ENCODE measurements at places on chromosomes 7 and 10.

DNA sequence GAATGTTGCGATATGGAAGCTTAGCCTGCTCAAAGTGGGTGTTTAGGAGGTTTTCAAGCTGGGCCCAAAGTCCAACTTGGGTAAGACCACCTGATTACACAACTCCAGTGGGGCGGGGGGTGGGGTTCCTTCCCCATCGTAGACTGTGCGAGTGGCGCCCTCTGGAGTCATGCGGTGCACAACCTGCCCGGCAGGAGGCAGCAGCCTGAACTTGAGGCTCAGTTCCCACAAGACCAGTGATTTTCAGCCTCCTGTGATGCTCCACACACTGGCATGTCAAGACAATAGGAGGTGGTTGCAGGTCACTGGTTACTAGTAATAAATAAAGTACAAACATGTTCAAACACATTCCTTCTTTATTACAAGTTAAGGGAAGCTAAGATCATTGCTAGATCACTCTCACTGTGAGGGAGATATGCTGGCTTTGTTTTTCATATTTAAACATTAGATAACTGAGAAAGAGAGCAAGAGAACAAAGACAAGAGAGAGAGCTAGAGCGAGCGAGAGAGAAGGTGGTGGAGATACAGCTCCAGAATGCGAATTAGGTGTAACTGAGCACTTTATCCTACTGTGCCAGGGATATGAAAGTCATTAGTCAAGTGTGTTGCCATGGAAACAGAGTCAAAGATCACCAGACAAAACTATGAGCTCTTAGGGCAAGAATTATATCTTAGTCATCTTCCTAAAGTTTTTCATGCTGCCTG lies 97.4 kb upstream of the BMPER start:
- no peaks in the 10 kb centered on the region for H3K36me3 ChIP-seq
- H3K27ac ChIP-seq, result peak overlapping the region; percentile 79
- H3K4me3 ChIP-seq, result no peak overlapping the region
- H3K4me1 ChIP-seq, result peaks cover 57% of the 10 kb centered on the region

- no peaks in the 10 kb centered on the region for H3K27me3 ChIP-seq
- no peak overlapping the region for H3K27ac ChIP-seq
- no peak for DNase-seq
These were observed 60.9 kb downstream of the TMEM130 start for GRCh38 chr7:98808751-98809460.

DNA sequence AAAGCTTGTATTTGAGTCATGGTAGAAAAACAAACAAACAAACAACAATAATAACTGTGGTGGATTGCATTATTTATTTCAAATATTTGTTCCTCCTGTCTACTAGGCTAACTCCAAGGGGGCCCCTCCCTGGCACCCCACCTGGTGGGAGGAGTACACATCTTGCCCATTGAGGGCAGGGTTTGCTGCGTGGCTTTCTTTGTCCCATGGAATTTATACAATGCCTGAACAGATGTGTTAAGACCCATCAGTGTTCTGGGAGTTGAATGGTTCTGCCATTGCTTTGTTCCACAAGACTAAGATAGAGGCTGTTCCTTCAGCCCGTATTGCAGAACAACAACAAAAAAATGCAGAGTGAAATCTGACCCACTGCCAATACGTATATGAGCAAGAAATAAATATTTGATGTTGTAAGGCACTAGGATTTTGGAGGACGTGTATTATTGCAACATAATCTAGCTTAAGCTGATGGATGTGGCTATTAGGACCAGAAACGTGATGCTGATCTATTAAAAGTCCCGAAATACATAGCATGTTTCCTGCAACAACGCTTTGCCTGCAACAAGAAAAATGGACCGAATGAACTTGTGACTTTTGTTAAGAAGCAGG lies 119.1 kb upstream of the JCAD start:
- no peaks in the 10 kb centered on the region for H3K27me3 ChIP-seq
- no peak overlapping the region for H3K27ac ChIP-seq
- H3K4me1 ChIP-seq, result no peaks in the 10 kb centered on the region
- H3K4me3 ChIP-seq, result no peak overlapping the region

DNA sequence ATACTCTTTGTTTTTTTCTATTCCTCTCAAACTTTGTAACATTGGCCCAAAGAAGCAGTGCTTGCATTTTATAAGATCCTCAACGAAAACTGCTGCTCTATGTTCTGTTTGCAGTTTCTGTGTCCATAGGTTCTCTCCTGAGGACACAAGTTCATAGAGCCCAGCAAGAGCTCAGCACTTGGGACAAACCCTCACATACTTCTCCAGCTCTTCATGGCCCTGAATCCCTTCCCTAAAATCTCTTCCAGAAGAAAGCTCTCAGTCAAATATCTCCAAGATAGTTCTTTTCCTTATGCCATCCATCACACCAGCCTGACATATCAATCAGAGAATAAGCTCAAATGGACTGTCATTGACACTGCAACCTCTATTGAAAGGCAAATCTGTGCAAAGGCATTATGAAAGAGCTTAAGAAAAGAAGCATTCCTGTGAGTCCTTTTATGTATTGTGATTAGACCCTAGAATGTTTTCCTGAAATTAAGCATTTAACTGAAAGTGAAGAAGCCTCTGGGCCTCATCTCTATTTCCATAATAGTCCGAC lies 405.5 kb downstream of the ANKRD7 start:
- no peaks in the 10 kb centered on the region for H3K27me3 ChIP-seq
- no peaks in the 10 kb centered on the region for H3K36me3 ChIP-seq

- no peak for DNase-seq
- H3K36me3 ChIP-seq, result no peaks in the 10 kb centered on the region
- no peaks in the 10 kb centered on the region for H3K4me1 ChIP-seq
These were observed 1007.3 kb upstream of the CELF2 start for GRCh38 chr10:10010397-10010796.

- DNase-seq, result peak; percentile 25
- no peak overlapping the region for H3K4me3 ChIP-seq
- H3K27ac ChIP-seq, result no peak overlapping the region
- H3K4me1 ChIP-seq, result peaks cover 17% of the 10 kb centered on the region
- no peaks in the 10 kb centered on the region for H3K36me3 ChIP-seq
These were observed 31.7 kb upstream of the ELMO1 start for GRCh38 chr7:37480041-37481031.

GRCh38 chr7:50405221-50405620 lies 44.9 kb downstream of the FIGNL1 start:
- no peak for DNase-seq
- H3K27ac ChIP-seq, result no peak overlapping the region
- peaks cover 52% of the 10 kb centered on the region for H3K27me3 ChIP-seq
- H3K36me3 ChIP-seq, result no peaks in the 10 kb centered on the region

DNA sequence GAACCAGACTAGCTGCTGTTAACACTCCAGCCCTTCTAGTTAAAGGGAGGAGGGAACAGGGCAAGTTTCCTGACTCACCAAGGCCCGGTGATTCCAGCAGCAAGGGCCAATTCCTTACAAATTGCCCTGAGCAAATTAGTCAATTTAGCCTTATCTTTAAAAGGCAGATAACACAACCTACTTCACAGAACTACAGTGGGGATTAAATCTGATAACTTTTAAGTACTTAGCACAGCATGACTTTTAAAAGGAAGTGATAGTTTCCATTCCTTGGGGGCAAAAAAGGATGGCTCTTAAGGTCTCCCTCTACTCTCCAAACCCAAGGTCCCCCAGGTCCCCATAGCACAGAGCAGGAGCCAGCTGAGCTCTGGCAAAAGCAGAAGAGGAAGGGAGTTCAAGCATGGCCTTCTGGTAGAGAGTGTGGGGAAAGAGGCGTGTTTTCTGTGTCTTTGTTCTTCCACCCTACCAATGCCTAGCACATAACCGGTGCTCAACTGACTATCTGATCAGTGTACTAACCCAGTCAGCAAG lies 4.0 kb downstream of the CDCA7L start:
- H3K27me3 ChIP-seq, result no peaks in the 10 kb centered on the region
- peaks cover 37% of the 10 kb centered on the region for H3K4me1 ChIP-seq
- no peak overlapping the region for H3K27ac ChIP-seq
- DNase-seq, result no peak
- H3K36me3 ChIP-seq, result no peaks in the 10 kb centered on the region
- H3K4me3 ChIP-seq, result no peak overlapping the region

- H3K36me3 ChIP-seq, result no peaks in the 10 kb centered on the region
- no peak overlapping the region for H3K27ac ChIP-seq
- H3K27me3 ChIP-seq, result no peaks in the 10 kb centered on the region
- no peak for DNase-seq
- no peaks in the 10 kb centered on the region for H3K4me1 ChIP-seq
These were observed 562.7 kb downstream of the GALNT17 start for GRCh38 chr7:71694665-71695064.
